Stimulated activated CD4-positive, alpha-beta T cell treated with anti-CD3 and anti-CD28 coated beads, TNF-alpha, amount 100 ng/mL, for 48 hours (primary cell): ENCODE measurements at places on chromosomes 2 and 18.

DNA sequence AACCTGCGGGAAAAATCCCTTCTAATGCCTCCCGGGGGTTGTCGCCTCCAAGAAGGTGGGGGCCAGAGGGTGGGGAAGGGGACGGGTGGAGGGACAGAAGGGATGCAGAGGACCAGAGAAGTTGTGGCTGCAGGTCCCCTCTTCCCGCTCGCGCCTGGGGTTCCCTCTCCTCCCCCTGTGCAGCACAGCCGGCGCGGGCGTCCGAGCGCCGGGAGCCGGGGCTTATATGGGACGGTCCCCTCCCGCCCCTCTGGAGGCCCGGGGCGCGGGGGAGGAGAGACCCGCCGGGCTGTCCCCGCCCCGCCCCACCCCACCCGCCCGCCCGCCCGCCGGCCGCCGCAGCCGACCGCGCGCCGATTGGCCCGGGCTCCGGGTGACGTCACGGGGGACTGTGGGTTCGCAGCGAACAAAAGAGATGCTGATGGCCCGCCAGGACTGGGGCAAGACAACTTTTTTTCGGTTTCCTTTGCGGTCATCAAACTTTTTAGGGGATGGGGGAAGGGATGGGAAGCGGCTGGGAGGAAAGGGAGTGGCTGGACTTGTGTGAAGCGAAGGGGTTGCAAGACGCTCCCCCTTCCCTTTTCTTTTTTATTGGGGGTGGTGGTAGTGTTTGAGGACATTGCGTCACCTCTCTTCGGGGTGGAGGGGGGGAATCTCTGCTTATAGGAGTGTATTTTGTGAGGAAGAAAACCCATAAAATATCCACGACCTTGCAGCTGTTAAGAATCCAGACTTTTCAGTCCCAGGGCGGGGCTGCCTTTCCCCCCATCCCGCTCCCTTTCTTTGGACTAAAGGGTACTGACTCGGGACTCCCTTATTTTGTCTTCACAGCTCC lies at the start of gene FN1:
TSS of gene FN1 (minus strand) at position 199 of the 835 bp plus-strand sequence. CDS start 266 bp downstream, outside the sequence.
- peak; percentile 32 for DNase-seq

DNA sequence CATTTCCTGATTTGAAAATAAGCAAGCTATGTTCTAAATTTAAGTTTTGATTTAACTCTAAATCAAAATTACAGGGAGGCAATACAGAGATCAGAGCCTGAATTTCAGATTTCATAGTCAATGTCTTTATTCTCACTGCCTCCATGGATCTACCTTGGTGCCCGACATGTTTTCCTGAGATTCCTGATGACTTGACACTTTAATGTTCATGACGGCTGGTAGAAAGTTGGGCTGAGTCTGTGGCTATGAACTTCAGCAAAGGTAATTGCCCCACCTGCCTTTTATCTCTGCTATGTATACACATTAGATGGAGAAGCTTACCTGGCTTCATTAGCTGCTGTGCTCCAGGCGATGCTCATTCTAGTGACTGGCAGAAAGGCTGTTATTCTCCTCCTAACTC lies 1390.5 kb upstream of the CELF4 start:
- no peak for DNase-seq

- no peak for DNase-seq
These were observed 82.3 kb downstream of the POLR1A start for GRCh38 chr2:86023366-86023712.

- DNase-seq, result no peak
These were observed 143.1 kb upstream of the L3MBTL4 start for GRCh38 chr18:6557770-6558248.

GRCh38 chr2:22600156-22600555 lies 784.8 kb upstream of the KLHL29 start:
- no peak for DNase-seq

GRCh38 chr2:140679752-140680151 lies 1451.1 kb downstream of the LRP1B start:
- no peak for DNase-seq

GRCh38 chr2:73944714-73945113 lies 18.0 kb downstream of the DGUOK start:
- no peak for DNase-seq

- DNase-seq, result peak; percentile 33
These were observed 23.7 kb downstream of the TMEM127 start for GRCh38 chr2:96241900-96242611.

DNA sequence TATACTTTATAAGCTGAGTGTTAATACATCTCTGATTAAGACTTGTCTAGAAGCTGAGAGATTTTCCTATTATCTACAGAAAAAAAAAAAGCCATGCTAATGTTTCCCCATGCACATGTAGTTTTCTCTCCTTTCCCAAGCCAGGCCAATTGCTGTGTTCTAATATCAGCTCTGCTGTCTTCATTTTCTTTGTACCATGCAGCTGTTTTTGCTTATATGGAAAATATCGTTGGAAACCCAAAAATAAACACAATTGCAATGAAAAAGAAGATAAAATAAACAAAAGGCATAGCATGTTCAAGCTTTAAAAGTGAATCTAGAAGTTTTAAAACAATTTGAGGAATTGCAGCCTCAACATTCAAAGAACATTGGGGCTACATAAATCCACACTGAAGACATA lies 817.4 kb upstream of the ACVR2A start:
- DNase-seq, result no peak

DNA sequence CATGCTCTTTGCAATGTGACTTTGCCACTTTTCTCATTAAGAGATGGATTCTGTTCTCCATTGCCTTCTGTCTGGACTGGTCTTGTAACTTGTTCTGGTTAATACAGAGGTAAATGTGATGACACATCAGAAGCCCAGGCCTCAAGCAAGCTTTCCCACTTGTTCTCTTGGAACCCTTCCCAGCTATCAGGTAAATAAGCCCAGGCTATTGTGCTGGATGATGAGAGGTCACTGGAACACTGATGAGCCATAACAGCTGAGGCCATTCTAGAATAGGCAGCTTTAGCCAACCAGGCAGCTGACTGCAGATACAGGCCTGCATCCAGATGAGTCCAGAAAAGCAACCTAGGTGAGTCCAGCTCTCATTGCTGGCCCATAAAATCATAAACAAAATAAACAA lies 1007.0 kb upstream of the ACVR2A start:
- no peak for DNase-seq

GRCh38 chr18:78981394-78981831 lies 1.8 kb downstream of the SALL3 start:
- DNase-seq, result no peak

GRCh38 chr2:101793277-101793969 lies 95.9 kb downstream of the MAP4K4 start:
- no peak for DNase-seq

DNA sequence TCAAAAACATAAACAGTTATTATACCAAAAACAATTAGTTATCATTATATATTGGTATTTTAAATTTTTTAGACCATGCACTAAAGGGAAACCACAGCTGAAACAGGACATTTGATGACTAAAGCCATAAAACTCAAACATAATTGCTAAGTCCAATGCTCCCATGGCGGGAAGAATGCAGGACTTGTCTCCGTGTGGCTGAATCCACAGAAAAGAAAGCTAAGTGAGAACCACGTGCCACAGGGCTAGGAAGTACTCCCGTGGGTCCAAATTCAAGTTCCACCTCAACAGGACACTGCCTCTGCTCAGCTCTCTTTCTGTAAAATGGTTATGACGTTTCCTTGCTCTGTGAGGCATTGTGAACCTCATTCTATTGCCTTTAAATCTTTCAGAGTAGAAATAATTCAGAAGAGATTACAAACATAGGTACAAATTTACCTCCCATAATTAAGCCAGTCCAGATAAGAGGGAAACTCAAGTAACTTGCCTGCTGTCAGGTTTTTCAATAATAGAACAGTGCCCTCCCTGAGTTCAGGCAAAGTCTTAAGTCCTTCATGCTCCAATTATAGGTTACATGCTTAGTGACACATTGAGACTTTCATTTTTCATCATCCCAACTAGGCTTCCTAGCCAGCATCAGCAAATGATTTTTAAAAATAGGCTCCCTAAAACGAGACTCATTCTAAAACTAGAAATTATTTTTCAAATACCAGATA lies 36.7 kb downstream of the FTCDNL1 start:
- DNase-seq, result no peak

- DNase-seq, result no peak
These were observed 74.0 kb downstream of the MEX3C start for GRCh38 chr18:51123481-51123880.

- DNase-seq, result no peak
These were observed 960.9 kb downstream of the CBLN2 start for GRCh38 chr18:71583252-71583651.

- no peak for DNase-seq
These were observed 91.3 kb downstream of the ZBTB7C start for GRCh38 chr18:48317781-48318381.

DNA sequence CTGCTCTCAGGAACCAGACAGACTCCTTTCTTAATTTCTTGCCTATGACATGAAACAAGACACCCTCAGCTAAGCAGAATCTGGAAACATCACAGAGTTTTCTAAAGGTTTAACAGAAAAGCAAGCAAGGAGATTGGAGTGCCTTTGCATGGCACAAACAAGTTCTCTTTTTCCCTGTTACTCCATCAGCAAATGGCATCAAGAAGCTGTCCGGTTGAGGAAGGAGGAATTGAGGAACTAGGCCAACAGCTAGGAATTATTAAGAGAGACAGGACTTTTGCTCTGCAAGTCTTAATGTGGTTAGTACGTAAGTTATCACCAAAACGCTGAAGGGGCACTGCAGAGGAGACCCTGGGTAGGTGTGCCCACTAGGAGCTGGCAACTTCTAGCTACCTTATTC lies 53.2 kb downstream of the NEB start:
- DNase-seq, result no peak

DNA sequence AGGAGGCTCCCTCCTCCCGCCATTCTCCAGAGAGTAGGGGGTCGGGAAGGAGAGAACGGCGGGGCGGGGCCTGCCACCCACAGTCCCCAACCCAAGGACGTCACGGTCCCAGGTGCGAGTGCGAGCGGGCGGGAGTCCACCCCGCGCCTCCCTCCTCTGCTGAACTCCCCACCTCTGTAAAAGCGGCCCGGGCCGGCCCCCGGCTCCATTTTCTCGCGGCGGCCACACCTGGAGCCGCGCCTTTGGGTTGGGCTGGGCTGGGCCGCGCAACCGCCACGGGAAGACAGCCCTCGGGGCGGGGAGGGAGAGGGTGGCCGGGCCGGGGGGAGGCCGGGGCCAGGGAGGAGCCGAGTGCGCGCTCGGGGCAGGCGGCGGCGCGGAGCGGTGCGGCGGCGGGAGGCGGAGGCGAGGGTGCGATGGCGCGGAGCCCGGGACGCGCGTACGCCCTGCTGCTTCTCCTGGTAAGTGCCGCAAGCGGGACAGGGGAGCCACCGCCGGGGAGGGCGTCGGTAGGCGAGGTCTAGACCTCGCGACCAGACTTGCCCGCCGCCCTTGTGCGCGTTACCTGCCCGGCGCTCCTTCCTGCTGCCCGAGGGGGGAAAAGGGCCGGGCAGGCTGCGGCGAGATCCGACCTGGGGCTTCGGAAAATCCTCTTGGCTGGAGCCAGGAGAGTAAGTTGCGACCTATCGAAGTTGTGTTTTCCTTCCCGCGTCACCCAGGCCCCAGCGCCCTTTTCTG lies at the start of gene DSG2:
TSS of gene DSG2 (plus strand) at position 342 of the 738 bp plus-strand sequence. CDS start at position 417, 75 bp downstream.
- DNase-seq, result peak; percentile 10

DNA sequence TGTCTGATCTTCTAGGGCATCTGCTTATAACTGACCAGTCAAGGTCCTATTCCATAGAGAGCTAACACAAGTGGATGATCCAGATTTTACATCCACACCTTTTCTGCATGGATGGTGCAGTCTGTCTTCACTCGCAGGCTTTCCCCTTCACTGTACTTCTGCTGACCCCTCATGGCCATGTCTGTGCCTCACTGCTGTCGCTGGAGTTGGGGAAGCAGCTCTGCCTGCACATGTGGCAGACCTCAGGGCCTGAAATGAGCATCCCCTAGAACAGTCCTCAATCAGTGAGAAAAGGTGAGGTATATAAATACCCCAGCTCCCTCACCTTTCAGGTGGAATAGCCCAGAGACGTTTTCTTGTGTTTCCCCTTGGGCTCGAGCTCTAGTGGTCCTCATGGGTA lies 233.8 kb downstream of the ANKRD36B start:
- no peak for DNase-seq

- no peak for DNase-seq
These were observed 959 bp upstream of the TUBA4B start for GRCh38 chr2:219252084-219252483.

DNA sequence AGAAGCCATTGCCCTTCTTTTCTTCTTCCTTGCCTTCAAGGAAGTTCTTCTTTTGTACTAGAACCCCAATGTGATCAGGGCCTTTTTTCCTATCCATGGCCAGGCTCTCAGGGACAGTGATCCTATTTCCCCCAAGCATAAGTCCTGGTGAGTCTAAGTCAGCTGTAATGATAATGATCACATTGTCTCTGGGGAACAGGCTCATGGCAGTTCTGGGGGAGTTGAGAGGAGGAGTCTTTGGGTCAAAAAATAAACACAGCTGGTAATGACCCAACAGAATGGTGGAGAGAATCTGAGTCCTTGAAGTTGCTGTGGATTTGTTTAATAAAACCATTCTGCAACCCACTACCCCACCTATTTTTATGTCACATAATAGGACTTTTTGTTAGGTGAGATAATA lies 96.6 kb downstream of the SOCS6 start:
- no peak for DNase-seq

DNA sequence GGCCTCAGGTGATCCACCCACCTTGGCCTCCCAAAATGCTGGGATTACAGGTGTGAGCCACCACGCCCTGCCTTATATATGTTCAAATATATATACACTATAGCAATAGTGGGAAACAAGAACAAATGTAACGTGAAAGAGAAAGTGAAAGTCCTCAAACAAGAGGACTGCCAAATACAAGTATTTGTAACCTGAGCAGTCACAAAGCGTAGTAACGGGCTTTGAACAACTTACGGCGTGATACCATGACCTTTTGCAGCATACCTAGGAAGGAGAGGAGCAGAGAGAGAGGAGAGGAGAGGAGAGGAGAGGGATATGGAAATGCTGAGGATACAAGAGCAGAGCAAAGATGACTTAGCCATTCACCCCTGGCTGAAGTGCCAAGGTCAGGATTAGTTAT lies 113.8 kb upstream of the RGPD4 start:
- no peak for DNase-seq

- no peak for DNase-seq
These were observed 100.6 kb downstream of the UPP2 start for GRCh38 chr2:158202161-158202815.

DNA sequence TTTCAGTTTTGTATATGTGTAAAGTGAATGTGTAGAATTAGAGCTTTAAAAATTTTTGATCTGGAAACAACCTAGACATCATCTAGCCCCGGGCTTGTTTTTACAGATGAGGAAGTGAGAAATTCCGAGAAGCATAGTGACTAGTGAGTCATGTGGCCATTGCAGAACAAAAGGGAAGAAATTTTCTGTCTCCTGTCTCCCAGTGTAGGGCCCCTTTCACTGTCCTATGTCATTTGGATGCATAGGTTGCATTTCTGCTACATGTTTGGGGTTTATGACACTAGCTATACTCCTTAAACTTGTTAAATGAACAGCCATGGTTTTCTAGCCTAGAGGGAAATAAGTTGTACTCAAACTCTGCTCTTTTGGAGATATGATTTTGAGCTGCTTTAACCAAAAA lies 84.6 kb downstream of the PLCL1 start:
- no peak for DNase-seq

- no peak for DNase-seq
These were observed 147.1 kb downstream of the GALNT1 start for GRCh38 chr18:35728676-35729075.
